OCI-LY7 (cell line): ENCODE measurements at places on chromosomes 1 and 21.

DNA sequence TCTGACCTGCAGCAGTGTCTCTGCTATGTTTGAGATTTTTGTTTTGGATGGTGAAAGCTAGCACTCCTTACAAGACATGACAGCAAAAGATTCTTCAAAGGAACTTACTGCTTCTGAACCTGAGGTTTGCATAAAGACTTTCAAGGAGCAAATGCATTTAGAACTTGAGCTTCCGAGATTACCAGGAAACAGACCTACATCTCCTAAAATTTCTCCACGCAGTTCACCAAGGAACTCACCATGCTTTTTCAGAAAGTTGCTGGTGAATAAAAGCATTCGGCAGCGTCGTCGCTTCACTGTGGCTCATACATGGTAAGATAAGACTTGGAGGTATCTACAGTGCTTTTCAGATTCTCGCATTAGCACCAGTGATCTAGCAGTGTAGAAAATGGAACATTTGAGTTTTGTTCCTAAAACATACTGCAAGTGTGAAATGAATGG lies 200.2 kb downstream of the PDE4B start:
- no peak for DNase-seq

DNA sequence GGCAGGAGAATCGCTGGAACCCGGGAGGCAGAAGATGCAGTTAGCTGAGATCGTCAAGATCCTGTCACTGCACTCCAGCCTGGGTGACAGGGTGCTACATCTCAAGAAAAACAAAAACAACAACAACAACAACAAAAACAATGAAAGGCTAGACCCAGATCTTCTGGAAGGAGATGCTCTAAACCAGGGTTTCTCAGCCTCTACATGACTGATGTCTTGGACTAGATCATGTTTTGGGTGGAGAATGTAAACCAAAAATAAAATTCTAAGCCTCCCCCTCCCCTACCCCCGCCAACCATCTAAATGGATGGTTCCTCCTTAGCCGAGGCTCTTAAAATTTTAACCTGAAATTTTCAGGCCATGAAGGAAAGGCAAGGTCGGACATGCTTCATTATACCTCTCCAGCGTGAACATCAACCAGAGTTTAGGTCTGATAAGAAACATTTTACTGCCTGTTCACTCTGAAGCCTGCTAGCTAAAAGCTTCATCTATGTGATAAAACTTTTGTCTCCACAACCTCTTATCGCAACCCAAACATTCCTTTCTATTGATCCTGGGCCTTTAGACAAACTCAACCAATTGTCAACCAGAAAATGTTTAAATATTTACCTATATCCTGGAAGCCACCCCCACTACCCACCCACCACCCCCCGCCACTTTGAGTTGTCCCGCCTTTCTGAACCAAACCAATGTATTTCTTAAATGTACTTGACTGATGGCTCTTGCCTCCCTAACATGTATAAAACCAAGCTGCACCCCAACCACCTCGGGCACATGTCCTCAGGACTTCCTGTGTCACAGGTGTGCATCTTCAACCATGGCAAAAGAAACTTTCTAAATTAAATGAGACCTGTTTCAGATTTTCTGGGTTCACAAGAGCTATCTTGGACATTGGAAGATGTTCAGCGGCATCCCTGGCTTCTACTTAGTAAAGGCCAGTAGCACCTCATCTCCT lies 1.9 kb upstream of the CAPN2 start:
- DNase-seq, result no peak

DNA sequence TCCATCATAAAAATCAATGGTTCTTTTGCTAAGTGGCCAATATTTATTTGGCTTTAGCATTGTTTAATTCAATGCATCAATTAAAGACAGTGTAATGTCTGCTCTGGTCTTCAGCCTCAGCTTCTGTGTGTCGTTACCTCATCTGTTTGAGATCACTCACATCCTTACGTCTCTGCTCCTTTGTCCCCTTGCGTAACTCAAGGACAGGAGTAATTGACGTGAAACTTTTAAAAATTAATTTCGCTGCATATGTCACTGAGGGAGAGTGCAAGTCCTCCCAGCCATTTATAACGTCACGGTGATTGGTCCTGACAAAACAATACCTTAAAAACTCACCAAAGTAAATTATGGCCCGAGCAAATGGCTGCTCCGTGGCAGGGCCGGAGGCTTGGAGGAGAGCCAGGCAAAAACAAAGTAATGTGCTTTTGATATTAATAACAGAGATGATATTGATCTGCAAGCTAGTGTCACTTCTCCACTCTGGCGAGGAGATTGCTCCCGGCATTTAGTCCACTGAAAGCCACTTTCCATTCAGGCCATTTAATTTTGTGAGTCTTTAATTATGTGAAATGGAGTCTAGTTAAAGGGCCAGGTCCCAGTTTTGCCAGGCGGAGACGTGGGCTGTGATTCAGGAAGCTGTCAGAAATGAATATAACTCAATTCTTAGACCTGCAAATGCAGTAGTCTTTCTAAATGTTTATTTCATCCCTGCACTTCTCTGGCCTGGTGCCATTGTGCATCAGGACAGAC lies 150.9 kb upstream of the POU3F1 start:
- DNase-seq, result no peak

DNA sequence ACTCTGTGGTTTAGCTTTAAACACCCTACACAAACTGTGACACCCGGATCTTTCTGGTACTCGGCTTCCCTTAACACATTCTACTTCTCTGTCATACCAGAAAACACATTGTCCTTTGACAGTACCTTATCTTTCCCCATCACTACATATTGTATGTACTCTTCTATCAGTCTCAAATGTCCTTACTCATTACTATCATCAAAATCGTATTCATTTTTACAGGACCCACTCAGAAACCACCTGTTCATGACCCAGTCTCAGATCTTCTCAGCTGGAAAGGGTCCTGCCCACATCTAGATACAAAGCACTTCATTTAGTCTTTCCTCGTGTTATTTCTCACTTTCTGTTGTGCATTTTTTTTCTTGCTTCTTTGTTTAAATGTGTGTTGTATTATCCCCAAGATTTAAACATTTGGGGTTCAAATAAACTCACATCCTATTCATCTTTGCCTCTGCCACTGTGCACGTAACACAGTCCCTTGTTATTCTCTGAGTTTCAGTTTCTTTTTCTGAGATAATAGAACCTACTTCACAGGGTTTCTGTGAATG lies 27.7 kb downstream of the CD34 start:
- no peak for DNase-seq

- no peak for DNase-seq
Observed at GRCh38 chr1:13584876-13585611, 1.4 kb downstream of the PDPN start.

- no peak for DNase-seq
Observed at GRCh38 chr1:186627019-186627418, 53.2 kb downstream of the PTGS2 start.

GRCh38 chr21:24110846-24111245 lies 1496.4 kb downstream of the MRPL39 start:
- DNase-seq, result no peak

DNA sequence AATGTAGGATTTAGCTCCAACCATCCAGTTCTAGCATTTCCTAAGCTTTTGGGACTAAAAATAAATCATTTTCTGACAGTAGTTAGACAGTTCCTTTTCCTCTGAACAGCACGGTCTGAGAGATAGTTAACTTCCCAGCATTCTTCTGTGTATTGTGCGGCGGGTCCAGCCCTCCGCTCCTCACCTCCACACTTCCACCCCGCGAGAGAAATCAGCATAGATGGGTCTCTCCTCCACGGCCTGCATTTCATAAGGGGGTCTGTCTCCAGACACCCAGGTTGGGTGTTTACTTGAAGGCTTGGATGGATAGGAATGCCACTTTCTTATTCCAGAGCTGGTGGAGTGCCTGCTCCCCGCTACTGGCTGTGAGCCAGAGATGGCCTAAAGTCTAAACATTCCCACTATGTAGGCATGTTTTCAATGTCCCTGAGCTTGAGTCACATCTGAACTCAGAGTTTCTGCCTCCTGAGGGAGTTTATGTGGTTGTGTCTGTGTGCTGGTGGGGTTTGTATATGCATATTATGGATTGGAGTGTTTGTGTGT lies 38.0 kb upstream of the PPP2R5A start:
- no peak for DNase-seq

DNA sequence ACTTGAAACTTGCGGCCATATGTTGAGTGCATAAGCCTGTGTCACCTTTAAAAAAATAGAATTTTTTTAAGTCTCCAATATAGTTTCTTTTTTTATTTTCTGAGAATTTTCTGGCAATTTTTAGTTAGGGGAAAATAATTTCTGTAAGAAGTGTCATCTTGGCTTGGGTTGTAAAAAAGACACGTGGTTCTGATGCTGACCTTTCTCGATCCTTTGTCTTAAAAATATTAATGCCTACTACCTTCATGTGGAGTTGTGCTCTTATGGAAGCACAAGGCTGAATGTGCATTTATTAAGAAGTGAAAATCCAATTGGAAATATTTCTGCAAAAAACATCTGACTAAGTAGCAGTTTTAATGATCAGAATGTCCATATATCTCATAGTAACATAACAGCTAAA lies 3.5 kb downstream of the ELAVL4 start:
- DNase-seq, result no peak

GRCh38 chr1:153343040-153343681 lies 5.5 kb downstream of the PGLYRP4 start:
- DNase-seq, result no peak

- DNase-seq, result no peak
Observed at GRCh38 chr1:110047463-110047862, 13.0 kb downstream of the STRIP1 start.

- DNase-seq, result no peak
Observed at GRCh38 chr1:203051841-203052324, 25.6 kb downstream of the PPFIA4 start.

DNA sequence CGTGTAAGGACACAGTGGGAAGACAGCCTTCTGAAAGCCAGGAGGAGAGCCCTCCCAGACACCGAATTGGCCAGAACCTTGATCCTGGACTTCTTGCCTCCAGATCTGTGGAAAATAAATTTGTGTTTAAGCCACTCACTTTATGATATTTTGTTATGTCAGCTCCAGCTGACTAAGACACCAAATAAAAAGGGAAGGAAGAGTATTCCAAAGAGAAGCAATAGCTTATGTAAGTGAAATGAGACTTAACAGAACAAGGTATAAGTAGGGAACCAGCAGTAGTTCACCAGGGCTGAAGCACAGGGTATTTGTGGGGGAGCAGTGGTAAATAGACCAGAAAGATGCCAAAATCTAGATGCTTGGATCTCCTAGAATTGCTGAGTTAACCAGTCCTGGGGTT lies 94.2 kb upstream of the WLS start:
- DNase-seq, result no peak

- DNase-seq, result no peak
Observed at GRCh38 chr1:67193704-67194103, 27.4 kb downstream of the IL23R start.

GRCh38 chr1:53527368-53527767 lies 68.2 kb downstream of the DMRTB1 start:
- DNase-seq, result no peak

DNA sequence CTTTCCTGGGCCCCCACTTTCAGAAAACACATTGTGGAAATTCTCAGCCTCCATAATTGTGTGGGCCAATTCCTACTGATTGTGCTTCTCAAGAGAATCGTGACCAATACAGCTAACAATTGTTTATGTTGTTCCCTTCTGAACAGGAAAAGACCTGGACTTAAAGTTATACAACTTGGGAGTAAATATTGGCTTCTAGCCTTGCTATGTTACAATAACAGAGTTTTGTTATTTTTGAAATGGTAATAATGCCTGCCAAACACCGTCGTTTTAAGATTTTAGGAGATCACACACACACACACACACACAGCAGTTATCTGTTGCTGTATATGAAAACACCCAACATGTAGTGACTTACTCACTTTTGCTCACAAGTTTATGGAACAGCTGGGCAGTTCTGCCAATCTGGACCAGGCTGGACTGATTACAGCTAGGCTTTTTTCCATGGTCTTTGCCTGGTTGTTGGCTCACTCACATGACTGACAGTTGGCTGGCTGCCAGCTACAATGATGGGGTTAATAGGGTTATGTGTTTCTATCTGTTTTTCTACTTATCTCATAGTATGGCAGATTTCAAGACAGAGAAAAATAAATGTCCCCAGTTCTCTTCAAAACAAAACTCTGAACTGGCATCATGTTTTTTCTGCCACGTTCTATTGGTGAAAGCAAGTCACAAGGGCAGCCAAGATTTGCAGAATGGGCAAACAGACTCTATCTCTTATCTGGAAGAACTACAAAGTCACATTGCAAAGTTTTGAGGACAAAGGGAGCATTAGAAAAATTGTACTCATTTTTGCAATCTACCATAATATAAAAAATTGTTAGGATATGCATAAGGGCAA lies 447.5 kb downstream of the NEGR1 start:
- DNase-seq, result no peak

DNA sequence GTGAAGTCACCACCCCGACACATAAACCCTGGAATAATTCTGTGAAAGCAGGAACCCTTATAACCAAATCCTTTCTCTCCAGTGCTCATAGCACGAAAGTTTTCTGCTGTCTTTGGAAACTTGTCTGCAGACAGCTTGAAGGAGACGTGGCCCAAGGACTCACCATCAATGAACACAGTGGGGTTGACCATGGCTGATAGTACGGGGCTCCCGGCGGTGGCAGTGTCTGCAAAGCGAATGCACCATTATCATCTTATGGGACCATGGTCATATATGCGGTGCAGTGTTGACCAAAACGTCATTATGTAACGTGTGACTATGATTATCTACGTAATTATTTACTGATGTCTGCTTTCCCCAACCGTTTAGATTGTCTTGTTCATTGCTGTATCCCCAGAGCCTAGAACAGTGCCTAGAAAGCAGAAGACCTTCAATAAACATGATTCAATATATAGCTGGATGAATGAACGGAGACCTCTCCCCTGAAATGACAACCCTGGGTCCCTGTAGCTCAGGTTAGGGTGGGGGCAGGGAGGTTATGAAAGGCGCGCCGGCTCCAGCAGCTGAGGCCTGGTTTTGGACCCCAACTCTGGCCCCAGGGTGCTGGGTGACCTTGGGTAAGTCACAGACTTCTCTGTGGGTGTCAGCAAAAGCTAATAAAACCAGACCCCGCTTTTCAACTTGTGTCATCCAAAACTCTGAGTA lies 128.4 kb upstream of the ZBTB40 start:
- no peak for DNase-seq

GRCh38 chr1:26016258-26016952 lies 5.2 kb upstream of the EXTL1 start:
- no peak for DNase-seq

DNA sequence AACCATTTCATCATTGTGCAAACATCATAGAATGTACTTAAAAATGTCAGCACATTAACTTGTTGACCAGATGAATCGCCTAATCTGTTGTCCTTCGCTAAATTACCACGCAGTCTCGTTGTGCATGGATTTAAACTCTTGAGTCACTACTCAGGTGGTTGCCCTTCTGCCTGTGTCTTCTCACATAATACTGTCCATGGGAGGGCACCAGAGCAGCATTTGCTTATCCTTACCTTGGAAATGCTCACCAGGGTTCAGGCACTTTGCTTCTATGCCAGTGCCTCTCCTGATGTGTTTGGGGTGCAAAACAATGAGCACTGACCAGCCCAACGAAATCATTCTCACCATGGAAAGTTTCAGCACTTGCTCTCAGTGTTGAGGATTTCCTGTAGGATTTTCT lies 559.9 kb downstream of the RWDD3 start:
- no peak for DNase-seq
